ENCODE measurements at places on chromosomes 3 and 15.

DNA sequence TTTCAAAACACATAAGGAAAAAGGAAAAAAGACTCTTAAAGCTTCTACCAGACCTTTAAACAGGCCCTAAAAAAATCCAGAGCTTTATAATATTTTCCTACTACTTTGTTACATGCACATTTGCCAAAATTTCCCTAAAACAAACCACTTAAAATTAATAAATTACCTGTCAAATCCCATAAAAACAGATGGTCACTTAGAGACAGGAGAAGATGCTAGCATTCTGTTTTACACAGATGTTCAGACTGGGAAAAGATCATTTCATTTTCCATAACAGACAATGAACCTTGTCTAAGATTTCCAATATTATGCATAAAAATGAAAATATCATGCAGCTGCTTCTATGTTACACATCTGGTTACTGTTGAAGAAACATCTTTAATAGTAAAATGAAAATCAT is 66.6 kb downstream of the SUCLG2 start:
- DNase-seq, result no peak

DNA sequence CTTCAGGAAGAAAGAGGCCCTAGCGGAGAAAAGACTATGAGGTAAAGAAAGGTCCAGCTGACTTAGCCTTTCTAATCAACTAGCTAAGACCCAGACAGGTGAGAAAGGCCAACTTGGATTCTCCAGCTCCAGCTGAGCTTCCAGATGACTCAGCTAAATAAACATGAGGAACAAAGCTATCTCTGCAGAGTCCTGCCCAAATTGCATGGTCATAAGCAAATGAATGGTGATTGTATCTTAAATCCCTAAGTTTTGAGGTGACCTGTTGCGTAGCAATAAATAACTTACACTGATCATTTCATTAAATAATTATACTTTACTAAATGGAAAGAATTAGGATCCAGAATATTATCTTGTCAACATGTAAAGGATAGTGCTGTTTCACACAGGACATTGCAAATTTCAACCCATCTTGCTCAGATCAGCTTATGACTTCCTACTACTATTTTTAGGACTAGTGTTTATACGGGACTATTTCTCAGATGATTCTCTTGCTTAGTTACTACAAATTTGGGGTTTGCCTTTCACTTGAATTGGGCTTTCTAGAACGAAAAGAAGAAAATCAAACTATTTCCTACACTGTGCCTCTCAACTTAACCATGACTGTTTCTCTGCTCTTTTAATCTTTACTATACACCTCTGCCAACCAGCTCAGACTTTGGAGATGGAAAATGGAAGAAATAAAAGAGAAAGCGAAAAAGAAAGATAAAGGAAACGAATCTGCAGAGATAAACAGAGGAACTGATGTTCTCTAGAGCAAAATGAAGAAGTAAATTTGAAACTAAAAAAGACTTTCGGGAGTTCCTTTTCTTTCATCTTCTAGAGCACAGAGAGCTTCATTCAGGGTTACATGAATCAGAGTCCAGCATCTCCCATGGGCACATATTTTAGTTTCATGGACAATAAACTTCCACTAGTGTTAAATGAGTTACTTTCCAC is 6.6 kb upstream of the ADGRG7 start:
- DNase-seq, result no peak

GRCh38 chr3:189363590-189364255 is 192.0 kb downstream of the TPRG1 start:
- DNase-seq, result no peak

GRCh38 chr3:46481636-46482035 is 16.1 kb upstream of the RTP3 start:
- no peak for DNase-seq

GRCh38 chr3:98536456-98537017 is 4.8 kb downstream of the GPR15 start:
- no peak for DNase-seq

- DNase-seq, result no peak
These were observed 4.0 kb downstream of the EPHB3 start for GRCh38 chr3:184565421-184566211.

DNA sequence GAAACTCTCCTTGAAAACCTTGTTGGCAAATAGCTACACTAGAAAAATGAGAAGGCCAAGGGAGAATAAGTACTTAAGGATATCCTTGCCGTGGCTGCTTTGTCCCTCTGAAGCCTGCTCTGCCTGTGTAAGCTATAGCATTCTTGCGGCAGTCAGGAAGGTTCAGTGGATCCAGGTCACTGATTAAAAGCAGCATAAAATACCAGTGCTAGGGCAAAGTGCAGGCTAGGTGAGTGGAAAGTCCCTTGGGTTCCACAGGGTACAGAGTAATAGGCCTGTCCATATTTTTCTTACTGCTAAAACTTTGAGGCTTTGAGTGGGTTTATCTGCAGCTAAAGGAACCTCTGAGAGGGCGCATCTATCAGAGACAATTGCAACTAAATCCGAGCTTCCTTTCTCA is 10.3 kb downstream of the CXCR6 start:
- no peak for DNase-seq

GRCh38 chr3:87766721-87767120 is 292.1 kb downstream of the CGGBP1 start:
- no peak for DNase-seq

DNA sequence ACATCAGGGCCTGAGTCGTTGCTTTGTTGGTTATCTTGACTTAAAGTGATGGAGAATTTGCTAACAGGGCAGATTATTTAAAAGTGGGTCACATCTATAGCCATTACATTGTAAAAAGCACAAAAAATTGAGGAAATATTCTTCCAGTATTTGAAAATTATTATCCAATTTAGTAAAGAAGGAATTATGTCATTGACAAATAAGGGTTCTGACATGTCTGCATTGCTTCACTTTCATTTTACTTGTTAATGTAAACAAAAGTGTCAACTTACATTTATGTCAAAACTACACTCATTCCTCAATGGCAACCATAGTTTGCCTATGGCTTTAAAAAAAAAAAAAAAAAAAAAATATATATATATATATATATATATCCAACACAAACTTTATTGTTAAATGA is 3.4 kb upstream of the PARP14 start:
- no peak for DNase-seq
